Upper lobe of left lung (tissue), 6 donors: ENCODE measurements at places on chromosomes 1 and 21. TPM values are rescaled to one million over a fixed set of nuclear protein-coding genes. Genes with fewer than 3 reads are reported as not detected.
A peak's percentile ranks its signal among the peaks of the same experiment; 100 is the strongest.

SPRR5 gene
- not detected for total RNA-seq

CLCA2 gene
- total RNA-seq: 5.3 TPM

POU3F1 gene
- not detected for total RNA-seq

TGFB2 gene
- total RNA-seq: 10.8 TPM

SPRR1B gene
- not detected for total RNA-seq

SPATA17 gene
- 1.8 TPM for total RNA-seq

NES gene
- 93.5 TPM for total RNA-seq

DNA sequence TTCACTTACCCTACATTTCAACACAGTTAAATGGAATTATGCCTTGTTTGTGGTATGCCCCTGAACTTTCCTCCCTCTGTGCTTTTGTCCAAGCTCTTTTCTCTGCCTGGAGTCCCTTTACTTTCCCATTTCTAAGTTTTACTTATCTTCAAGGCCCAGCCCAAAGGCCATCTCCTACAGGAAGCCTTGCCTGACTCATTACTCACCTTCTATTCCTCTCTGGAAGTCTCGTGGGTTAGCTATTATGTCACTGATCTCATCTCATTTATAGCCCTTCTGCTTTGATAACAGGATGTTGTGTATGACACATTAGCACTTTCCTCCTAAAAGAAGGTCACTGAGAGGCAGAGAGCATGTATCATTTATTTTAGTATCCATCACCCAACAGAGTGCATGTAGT, 78.8 kb upstream of the CD1D start:
- no peak for DNase-seq

- no peak for DNase-seq
Measured at GRCh38 chr21:28159396-28159795, 833.3 kb downstream of the LTN1 start.

DNA sequence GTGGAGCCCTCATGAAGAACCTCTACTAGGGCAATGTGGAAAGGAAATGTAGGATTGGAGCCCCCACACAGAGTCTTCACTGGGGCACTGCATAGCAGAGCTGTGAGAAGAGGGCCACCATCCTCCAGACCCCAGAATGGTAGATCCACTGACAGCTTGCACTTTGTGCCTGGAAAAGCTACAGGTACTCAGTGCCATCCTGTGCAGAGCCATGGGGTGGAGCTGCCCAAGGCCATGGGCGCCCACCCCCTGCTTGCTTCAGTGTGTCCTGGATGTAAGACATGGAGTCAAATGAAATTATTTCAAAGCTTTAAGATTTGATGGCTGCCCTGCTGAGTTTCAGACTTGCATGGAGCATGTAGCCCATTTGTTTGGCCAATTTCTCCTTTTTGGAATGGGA, 17.2 kb upstream of the TSHB start:
- DNase-seq: no peak

DNA sequence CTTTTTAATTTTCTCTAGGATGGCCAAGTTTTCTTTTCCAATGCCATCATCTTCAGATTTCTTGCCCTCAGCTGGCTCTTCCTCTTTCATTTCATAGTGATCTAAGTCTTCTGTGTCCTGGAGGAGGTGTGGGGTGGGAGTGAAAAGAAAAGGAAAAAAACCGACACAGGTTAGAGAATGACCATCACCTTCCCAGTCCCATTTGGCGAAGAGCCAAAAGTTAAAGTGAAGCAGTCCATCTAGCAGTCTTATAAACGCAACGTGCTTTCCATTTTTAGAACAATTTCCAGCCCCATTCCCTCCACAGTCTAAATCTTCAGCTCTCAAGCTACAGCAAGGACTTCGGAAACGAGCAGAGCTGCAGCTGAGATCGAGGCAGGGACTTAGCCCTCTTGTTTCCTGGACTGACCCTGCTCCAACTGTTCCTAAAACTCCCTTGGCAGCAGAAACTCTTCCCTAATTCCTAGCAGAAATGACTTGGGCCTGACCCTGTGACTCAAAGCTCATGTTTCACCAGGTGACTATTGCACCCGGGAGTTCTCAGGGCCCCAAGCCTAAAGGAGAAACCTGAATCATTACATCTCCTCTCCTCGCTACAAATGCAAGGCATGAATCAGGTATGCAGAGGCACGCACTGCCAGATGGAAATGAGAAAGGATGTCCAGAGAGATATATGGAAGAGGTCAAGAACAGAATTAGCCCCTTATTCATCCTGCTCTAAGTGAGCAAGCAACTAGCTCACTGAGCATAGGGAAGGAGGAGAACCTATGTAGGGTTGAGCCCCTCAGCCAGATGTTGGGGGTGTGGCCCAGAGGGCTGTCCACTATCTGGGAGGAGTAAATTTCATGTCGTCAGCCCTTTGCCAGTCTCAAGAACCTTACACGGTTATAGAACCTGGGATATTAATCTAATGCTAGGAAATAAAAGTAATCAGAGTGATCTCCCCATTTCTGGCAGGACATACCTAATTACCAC, 5.1 kb downstream of the UBE2Q1 start:
- DNase-seq: no peak

- DNase-seq: no peak
Measured at GRCh38 chr1:153536671-153537375, 1.0 kb upstream of the S100A6 start.

DNA sequence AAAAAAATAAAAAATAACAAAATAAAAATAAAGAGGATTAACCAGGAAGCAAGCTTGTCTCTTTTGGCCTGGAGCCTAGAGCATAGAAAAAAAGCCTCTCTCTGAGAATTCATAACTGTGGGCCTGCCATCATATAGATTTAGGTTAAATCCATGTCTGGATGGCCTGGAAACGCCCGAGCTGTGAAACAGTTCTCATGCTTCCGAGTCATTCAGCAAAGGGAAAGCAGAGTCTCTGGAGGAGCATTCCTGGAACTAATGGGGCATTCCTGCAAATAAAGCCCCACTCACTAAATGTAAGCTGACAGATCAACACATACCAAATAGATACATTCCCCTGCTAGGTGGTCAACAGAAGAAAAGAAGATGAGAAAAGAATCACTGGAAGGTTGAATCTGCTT, 75.8 kb upstream of the GNG4 start:
- no peak for DNase-seq

DNA sequence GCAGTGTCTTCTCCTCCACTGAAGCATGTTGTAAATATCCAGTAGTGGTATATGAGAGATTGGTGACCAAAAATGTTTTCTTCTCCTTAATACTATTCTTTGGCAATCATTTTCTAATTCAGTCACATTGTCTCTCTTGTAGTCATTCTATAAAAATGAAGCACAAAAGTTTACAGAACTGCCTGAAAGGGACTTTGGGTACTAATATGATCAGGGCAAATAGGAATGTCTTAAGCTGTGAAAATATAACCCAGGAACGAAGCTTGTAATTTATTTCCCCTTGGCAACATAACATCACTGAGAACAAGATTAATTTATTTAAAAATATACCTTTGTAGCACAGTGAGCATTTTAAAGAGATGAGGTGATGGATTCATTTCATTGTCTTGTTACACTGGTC, 4.9 kb downstream of the B3GALT2 start:
- DNase-seq: no peak

DNA sequence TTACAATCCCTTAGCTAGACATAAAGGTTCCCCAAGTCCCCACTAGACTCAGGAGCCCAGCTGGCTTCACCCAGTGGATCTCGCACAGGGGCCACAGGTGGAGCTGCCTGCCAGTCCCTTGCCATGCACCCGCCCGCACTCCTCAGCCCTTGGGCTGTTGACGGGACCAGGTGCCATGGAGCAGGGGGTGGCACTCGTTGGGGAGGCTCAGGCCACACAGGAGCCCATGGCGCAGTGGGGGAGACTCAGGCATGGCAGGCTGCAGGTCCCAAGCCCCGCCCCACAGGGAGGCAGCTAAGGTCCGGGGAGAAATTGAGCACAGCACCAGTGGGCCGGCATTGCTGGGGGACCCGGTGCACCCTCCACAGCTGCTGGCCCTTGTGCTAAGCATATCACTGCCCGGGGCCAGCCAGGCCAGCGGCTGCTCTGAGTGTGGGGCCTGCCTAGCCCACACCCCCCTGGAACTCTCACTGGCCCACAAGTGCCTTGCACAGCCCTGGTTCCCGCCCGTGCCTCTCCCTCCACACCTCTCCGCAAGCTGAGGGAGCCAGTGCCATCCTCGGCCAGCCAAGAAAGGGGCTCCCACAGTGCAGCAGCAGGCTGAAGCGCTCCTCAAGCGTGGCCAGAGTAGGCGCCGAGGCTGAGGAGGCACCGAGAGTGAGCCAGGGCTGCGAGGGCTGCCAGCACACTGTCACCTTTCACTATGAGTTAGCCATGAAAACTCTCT, 117.8 kb downstream of the LIPI start:
- no peak for DNase-seq

DNA sequence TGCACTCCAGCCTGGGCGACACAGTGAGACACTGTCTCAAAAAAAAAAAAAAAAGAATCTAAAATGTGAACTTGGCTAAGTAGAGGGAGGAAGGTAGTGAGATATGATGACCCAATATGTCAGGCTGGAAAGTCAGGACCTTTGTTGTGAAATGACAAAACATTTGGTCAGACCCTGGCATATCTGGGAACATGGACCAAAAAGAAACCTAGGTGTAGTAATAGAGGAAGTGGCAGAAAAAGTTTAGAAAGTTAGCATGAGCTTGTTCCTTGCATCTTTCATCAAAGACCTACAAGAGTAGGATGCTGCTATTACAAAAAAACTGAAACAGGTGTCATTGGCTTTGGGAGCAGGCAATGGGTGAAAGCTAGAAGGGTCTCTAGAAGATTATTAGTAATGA, 7.3 kb upstream of the S100A3 start:
- DNase-seq: no peak

DNA sequence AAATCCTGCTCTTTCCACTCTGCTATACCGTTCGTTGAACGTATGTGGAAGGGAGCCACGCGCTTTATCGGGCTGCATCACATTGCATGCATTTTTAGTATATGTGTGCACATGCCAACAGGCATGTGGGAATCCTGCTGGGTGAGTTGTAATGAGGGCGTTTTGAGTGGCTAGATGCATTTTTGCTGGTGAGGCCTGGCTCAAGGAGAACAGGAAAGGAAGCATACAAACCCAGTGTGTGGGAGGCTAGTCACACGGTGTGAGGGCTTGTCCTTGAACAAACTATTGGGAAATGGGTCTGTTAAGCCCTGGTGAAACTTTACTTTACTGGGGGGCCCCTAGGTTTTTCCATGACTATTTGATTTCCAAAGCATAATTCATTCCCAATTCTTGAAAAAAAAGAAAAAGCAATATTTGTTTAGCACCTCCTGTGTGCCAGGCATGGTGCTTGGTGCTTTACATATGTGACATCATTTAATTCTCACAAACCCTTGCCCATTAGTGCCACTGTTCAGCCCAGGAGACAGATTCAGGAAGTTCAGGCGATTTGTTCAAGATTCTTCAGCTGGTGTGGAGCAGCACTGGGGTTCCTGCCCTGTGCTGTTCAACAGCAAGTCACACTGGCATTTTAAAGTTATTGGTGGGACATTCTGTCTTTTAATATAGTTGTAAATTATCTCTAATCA, 25.6 kb upstream of the JUN start:
- peak; percentile 85 for DNase-seq

GRCh38 chr1:92792340-92792782, 7.5 kb upstream of the EVI5 start:
- DNase-seq: no peak

DNA sequence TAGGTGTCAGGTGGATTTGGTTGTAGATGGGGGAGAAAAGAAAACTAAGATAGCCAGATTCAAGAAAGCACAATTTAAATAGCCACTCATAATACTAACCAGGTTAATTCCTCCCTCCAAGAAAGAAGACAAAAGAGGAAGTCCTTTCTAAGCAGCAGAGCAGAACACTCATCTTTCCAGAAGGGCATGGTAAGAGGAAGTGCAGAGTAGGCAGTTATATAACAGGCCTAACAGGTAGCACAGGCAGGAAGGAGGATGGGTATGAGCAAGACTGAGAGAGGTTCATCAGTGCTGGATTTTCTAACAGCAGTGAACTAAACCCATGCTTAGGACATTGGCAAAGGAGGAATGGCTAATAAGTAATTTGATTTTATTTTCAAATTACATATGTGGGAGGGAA, 517.5 kb downstream of the PLPP3 start:
- DNase-seq: no peak

GRCh38 chr1:209854196-209854595, 26.4 kb downstream of the UTP25 start:
- DNase-seq: no peak

- no peak for DNase-seq
Measured at GRCh38 chr1:230030122-230030821, 36.8 kb upstream of the GALNT2 start.

DNA sequence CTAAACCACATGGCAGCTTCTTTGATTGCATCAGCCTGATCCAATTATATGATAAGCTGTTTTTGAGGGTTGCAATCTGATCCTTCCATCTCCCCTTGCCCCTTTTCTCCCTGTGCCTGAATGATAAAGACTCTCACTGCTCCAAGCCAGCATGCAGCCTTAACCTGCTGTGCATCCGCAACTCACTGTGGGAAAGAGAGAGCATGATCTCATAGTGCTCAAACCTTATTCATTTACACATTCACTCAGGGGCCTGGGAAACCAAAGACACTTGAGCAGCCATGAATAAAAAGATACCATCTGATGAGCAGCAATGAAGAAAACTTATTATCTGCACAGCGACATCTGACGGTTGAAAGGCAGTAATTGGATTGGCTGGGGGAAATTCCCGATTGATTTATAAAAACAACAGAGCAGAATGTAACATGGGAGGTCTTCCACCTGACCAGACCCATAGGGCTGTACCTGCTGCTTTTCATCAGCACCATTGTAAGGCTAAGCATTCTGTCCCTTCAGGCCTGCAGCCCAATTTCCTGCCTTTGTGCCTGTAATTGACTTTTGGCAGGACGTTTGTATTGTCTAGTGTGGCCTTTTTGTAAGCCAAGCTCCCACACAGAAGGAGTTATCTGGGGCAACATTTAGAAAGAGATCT, 62.5 kb downstream of the KIAA0040 start:
- no peak for DNase-seq

DNA sequence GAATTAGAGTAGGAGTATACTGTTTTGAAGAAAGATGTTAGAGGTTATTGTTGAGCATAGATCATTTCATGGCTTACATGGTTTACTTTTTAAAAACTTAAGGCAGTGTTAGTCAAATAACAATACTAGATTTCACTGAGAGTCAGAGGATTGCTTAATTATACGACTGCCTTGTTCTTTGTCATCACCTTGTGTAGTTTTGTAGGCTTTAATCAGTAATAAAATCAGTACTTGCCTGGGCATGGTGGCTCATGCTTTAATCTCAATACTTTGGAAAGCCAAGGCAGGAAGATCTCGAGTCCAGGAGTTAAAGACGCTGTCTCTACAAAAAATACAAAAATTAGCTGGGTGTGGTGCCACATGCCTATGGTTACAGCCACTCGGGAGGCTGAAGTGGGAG, 41.3 kb upstream of the GPR52 start:
- DNase-seq: no peak

- DNase-seq: no peak
Measured at GRCh38 chr1:177505905-177506590, 335.3 kb downstream of the BRINP2 start.

- DNase-seq: no peak
Measured at GRCh38 chr1:167695147-167695546, 26.6 kb upstream of the MPZL1 start.

DNA sequence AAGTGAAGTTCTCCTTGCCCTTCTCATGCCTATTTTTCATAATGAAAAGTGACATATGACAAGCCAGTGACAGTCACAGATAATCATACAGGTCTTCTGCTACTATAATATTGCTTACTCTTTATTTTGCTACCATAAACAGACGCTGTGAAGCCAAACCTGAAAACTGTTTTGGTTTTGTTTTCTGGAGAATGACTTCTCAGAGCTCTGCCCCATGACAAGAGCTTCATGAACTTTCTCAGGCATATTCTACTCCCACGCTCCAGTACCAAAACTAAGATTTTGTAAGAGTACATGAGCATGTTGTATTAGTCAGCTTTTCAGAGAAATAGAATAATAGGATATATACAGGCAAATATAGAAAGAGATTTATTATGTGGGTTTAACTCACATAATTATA, 64.3 kb upstream of the VTCN1 start:
- no peak for DNase-seq
